Dermis blood vessel endothelial cell (primary cell): ENCODE measurements at places on chromosomes 1 and 21. TPM values are rescaled to one million over a fixed set of nuclear protein-coding genes. Genes with fewer than 3 reads are reported as not detected.

GRCh38 chr1:228037401-228038386, 30.9 kb downstream of the WNT3A start:
- DNase-seq: peak; percentile 49

- no peak for DNase-seq
Measured at GRCh38 chr21:41488080-41488479, 19.9 kb downstream of the TMPRSS2 start.

- DNase-seq: no peak
Measured at GRCh38 chr1:81114191-81114590, 686.5 kb upstream of the ADGRL2 start.

GRCh38 chr1:14842361-14842760, 243.9 kb downstream of the KAZN start:
- DNase-seq: no peak

- peak; percentile 91 for DNase-seq
Measured at GRCh38 chr1:203290261-203291089, 14.8 kb upstream of the BTG2 start.

DNA sequence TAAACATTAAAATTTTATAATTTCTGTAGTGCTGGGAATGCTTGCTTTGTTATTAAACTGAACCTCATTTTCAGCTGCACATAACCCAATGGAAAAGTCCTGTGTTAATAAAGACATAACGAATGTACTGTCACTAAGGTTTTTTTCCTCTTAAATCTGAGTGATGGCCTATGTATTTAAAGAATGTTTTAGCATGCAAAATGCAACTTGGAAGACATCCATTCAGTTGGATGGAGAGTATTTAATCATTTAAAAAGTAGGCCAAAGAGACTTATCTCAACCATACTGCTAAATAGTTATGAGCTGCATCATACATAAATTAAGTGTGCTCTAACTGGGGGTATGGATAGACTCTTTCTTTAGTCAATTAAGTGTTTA, 48.5 kb downstream of the RWDD3 start:
- no peak for DNase-seq

DNA sequence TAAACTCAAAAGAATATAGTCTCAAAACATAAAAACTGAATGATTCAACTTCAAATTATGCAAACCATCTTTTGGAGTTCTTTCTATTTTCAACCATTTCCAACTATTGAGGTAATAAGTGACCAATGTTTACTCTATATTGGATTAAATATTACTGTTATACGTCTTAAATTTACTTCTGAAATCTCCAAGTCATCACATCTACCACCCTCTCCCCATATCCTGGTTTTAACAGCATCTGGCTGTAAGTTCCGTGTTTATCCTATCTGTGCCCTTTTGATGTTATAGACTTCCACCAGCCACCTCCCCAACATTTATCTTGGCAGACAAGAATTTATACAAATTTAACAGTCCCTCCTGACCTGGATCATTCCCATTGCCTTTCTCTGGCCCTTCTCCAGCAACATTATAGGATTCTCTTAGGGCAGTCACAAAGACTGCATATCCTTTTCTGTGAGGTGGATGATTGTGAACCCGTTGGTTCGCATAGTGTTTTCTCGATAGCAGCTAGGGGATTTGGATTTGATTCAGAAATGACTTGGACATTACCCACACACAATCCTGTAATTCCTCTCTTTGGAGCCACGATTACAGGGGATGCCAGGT, 313.4 kb upstream of the FMN2 start:
- DNase-seq: no peak

DNA sequence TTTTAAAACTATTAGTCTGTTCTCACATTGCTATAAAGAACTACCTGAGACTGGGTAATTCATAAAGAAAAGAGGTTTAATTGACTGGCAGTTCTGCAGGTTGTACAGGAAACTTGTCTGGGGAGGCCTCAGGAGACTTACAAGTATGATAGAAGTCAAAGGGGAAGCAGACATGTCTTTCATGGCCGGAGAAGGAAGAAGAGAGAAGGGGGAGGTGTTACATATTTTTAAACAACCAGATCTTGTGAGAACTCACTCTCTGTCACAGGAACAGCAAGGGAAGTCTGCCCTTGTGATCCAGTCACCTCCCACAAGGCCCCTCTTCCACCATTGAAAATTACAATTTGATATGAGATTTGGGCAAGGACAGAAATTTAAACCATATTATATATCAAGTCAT, 55.9 kb downstream of the CLIC4 start:
- no peak for DNase-seq

- no peak for DNase-seq
Measured at GRCh38 chr21:24486973-24487372, 1120.3 kb downstream of the MRPL39 start.

DNA sequence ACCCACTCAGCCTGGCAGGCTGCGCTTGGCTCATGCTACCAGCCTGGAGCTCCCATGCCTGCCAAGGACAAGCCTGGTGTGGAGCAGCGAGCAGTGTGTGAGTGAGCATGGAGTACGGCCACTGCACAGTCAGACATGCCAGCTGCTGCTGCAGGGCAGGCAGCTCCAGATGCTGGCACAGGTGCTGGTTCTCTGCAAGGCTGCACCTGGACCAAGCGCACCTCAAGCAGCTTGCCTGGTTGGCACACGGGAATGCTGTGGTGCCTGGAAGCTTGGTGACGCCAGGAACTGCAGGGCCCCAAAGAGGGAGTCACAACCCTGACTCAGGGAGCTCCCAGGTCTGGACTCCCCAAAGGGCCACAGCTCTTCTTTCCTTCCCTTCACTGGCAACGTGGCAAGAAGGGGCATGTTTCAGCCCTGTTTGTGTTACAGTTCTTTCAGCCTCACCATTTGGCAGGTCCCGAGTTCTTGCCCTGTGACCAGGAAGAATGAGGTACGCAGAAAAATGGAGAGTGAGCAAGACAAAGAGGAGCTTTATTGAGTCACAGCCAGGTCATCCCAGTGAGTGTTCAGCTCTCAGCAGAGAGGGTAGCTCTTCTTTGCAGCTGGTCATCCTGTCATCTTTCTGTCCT, 26.1 kb downstream of the ACOT7 start:
- DNase-seq: no peak

- no peak for DNase-seq
Measured at GRCh38 chr1:33586106-33586505, 113.7 kb downstream of the ZSCAN20 start.

- no peak for DNase-seq
Measured at GRCh38 chr21:16755061-16755460, 757.8 kb upstream of the CXADR start.

DNA sequence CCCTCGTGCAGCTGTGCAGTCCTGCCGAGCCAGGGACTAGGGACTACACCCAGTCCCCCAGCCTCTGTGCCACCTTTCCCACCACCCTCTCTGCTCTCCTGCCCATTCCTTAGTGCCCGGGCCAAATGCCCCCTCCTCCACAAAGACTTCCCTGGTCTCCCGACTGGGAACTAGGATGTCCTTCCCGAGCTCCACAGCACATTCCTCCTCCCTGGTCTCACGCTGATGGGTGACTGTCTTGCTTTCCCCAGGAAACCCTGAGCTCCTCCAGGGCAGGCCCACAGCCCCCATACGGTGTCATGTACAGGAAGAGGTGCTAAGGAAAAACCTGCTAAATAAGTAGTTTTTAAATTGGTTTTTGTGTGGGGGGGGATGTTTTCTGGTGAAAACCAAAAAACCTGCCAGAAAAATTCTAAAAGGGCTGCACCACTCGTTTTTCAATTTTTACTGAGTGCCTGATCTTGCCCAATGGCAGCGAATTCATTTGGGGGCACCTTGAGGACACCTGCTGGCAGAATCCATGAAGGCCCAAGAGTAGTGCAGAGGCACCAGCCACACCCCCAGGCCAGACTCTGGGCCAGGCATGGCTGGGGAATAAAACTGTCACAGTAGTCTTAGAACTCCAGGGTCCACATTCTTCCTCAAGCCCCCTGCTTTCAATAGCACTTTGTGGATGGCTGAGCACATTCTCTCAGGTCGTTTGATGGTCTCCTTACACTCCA, 50.4 kb downstream of the GLIS1 start:
- DNase-seq: no peak

- no peak for DNase-seq
Measured at GRCh38 chr1:236123563-236123962, 18.8 kb upstream of the GPR137B start.

DNA sequence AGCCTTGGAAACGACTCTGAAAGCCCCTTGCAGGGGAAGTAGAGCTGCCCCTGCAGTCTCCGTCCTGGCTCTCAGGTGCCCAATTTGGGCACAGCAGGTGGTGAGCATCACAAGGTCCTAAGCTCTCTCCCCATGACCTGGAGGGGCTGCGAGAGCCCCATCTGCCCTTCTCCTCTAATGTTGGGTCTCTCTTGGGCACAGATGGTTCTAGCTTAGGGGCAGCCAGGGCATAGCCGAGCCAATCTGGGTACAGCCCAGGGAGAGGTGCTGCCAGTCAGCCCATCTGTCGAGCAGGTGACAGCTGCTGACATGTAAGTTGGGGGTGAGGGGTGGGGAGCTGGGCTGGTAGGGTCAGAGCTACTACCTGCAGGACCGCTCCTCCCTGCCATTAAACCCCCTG, 50.7 kb downstream of the SYT2 start:
- no peak for DNase-seq

GRCh38 chr1:12087797-12088314, 24.8 kb downstream of the TNFRSF8 start:
- no peak for DNase-seq

DNA sequence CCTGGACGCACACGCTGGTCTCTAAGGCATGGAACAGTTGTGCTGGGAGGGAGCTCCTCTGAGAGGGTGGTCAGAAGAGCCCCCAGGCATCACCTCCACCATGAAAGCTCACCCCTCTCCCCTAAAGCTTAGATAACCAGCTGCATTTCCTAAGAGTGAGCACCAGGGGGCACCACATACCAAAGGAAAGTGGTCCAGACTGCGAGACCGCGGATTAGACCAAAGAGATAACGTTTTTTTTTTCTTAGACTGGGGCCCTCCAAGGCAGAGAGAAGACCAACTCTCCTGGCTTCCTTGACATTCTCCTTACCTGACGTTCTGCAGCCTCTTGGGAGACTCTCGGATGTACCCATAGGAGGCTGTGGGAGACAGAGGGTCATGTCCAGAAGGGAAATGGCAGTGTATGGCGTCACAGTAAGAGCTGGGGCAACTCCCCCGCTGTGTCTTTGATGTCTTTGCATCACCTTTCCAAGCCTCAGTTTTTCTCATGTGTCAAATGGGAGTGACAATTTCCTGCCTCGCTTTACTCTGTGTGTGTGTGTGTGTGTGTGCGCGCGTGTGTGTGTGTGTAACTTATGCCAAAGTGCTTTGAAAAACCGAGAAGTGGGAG, 12.3 kb upstream of the IFNLR1 start:
- DNase-seq: peak; percentile 71

- DNase-seq: peak; percentile 77
Measured at GRCh38 chr1:8120693-8121260, 94.7 kb upstream of the ERRFI1 start.

DNA sequence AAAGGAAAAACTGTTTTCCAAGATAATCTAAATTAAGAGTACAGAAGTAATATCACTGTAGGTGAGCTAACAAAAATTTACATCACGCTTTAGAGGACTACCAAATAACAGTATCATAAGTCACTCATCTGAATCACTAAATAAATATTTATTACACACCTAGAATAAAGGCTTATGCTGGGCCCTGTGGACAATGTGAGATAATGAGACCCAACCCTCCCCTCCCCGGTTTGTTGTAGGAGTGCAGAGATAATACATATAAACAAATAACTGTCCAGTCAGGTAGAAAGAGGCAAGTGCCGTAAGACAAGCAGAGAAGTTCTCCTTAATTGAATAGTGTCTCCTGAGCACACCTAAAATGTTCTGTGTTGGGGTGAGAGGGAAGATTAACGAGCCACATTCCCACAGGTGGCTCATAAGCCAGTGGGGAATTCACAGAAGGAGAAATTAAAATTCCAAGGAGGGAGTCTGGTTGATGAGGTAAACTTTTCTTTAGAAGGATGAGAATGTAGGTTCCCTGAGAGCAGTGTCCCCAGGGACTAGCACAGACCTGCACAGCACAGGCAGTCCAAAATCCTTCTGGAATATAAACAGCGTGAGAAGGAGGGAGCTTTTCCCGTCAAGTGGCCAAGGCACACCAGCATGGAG, 241.4 kb downstream of the NFIA start:
- DNase-seq: no peak

- peak; percentile 91 for DNase-seq
Measured at GRCh38 chr1:183270541-183271141, 84.6 kb downstream of the LAMC2 start.

GRCh38 chr1:219576931-219577730, 35.8 kb downstream of the ZC3H11B start:
- DNase-seq: no peak

GRCh38 chr21:34788879-34789278, 120.1 kb downstream of the CLIC6 start:
- DNase-seq: no peak

GRCh38 chr1:56206391-56206790, 373.0 kb downstream of the PLPP3 start:
- DNase-seq: no peak

DNA sequence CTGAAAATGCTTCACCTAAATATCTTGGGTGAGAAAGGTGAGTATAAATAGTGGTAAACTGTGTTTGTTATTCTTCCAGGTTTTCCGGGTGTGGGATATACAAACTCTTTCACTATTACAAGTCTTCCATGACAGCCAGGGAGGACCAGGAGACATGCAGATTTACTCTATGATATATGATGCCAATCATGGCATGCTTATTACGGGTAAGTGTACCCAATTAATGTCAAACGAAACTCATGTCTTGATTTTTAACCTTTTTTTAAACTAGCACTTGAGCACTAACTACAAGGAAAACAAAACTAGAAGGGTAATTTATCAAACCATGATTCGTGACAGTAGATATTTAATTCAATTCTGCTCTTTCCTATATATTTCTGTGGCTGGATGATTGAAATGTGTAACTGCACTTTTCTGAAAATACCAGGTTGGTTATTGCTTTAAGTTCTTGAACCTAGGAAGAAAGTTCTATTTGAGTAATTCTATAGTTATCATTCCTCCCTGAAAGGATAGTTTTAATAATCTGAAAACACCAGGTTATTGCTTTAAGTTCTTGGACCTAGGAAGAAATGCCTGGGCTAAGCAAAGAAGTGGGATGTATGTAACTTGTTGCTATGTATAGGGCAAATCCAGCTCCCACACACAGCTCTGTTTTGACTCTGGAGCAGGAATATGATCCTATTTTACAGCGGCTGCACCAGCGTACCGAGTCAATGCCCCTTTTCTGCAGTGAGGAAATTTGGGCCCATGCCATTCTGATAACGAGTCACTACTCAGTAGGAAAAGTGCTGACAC, 86.4 kb downstream of the WDR64 start:
- no peak for DNase-seq

ZRANB2 gene
- total RNA-seq: 32.9 and 33.2 TPM in 2 replicates

MAP10 gene
- 1.2 and 1.7 TPM in 2 replicates for total RNA-seq

RNF186 gene
- not detected in 2 replicates for total RNA-seq
